ENCODE measurements at places on chromosomes 12 and 14.

DNA sequence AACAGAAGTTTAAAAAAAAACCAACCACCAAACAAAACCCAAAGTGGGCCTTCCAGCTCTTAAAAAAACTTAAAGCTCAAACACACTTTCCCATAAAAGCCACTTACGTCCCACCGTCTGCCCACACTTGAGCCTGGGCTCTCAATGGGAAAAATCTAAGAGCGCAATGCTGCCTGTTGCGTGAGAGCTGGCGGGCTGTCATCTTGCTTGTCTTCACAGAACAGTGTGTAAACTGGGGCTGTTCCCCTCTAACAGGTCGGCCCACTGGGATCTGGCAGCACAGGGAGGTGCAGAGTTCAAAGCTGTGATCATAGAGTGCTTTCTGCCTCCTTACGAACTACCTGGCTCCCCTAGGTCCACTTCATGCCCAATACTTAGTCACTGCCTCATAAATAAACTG is 80.0 kb downstream of the DICER1 start:
- no peak for ATAC-seq

DNA sequence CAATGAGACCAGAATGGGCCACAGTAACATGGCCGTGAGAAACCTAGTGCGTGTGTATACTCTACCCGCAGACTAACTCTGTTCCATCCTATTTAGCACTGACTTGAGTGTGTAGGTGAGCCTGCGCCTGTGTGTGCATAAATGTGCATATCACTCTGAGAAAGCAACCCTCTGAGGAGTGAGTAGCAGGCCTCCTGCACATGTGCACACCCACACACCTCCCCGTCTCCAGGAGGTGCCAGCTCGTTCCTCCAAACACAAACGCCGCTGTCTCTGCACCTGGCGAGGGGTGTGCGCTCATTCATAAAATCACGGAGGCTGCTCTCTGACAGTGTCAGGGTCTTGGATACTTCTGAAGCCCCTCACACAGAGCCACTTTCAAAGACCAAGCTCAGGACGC is 138.9 kb downstream of the GCH1 start:
- ATAC-seq: no peak

GRCh38 chr12:111174251-111174960 is 194.5 kb downstream of the PHETA1 start:
- ATAC-seq: no peak

DNA sequence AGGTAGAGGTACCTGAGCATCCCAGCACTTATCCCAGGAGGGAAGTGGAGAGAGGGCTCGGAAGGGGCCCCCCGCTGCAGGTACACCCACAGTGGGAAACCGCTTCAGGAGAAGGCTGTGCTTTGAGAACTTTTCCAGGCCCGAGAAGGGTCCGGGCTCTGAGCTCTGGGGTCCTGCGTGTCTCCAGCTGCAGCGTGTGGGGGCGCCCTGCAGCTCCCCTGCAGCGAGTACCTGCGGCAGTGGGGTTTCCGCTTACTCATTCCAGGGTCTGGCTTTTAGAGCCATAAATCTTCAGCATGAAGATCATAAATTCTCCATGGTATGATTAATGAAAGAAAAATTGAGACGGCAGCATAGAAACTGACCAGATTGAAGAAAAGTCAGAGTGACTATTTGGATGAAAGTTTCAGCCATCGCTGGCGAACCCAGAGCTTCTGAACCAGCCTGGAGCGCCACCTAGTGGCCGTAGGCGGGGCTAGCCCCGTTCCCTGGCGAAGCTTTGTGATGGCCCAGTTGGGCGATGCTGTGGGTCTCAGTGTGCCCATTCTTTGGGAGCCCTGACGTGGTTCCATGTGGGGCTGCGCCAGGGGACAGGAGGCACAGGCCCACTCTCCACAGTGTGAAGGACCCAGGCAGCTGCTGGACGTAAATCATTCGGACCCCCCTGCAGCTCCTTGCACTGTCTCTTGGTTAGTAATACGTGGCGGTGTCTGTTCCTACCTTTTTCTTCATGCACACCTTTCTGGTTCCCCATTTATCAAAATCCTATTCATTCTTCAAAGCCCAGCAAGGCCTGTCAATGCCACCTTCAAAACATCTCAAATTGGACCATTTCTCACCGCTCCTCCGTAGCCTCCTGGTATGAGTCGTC is 198.2 kb downstream of the TSPAN9 start:
- peak; percentile 79 for ATAC-seq

GRCh38 chr14:64912261-64912660 is 2.0 kb upstream of the CHURC1 start:
- no peak for ATAC-seq

- peak; percentile 64 for ATAC-seq
Observed at GRCh38 chr12:107560165-107560898, 125.3 kb upstream of the PWP1 start.

- ATAC-seq: no peak
Observed at GRCh38 chr12:12915656-12916055, 24.3 kb downstream of the GPRC5A start.

- ATAC-seq: no peak
Observed at GRCh38 chr14:59046746-59047145, 141.7 kb upstream of the DAAM1 start.

GRCh38 chr12:42857106-42857505 is 267.6 kb upstream of the PRICKLE1 start:
- ATAC-seq: no peak

GRCh38 chr12:111029732-111030131 is 109.4 kb upstream of the MYL2 start:
- ATAC-seq: no peak

DNA sequence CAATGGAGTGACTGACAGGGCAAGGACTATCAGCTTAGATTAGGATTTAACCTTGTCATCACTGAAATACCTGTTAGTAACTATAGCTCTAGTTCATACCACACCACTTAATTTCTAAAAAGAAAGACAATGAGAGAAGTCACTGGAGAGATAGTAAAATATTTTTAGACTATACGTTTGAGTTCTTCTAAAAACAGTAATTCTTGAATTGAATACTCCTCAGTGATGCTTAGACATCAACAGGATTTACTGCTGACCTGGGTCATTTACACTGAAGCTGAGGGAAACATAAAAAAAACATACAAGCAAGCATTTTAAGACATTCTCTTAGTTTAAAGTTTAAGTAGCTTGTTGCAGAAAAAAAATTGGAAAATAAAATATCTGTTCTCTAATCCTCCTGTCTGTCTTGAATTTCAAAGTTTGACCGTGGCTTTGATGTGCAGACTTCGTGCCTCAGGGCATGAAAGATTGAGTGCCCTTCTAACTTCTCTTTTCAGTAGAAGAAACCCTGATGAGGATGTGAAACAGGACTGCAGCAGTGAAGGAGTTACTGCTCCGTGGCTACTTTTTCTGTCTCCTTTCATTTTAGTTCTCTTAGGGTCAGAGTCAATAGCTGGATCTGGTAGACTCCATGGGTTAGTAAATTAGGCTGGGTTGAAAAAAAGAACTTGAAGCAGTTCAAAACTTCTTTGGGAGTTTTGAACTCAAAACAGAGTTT is 172.2 kb downstream of the PTPRO start:
- ATAC-seq: no peak

GRCh38 chr14:28966416-28967233 is 200.0 kb downstream of the FOXG1 start:
- ATAC-seq: no peak

DNA sequence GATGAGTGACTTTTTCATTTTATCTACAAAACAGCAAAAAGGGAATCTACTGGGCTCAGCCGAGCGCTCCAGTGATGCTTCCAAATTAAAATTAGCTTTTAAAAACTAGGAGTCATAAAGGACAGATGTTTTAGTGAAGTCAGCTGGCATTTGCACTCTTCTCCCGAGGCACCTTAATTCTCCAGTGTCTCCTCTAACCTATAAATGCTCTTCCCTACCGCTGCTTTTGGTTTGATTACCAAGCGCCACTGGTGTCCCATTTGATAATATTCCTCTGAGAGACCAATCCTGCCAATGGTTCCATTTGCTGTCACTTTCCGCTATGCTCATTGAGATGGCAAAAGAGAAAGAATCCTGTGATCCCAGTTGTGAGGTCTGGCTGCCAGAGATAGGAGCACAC is 29.3 kb upstream of the PIWIL1 start:
- ATAC-seq: no peak

GRCh38 chr14:69877492-69877891 is 1.7 kb upstream of the SMOC1 start:
- peak; percentile 25 for ATAC-seq

- ATAC-seq: no peak
Observed at GRCh38 chr14:65071544-65071943, 30.8 kb downstream of the MAX start.

DNA sequence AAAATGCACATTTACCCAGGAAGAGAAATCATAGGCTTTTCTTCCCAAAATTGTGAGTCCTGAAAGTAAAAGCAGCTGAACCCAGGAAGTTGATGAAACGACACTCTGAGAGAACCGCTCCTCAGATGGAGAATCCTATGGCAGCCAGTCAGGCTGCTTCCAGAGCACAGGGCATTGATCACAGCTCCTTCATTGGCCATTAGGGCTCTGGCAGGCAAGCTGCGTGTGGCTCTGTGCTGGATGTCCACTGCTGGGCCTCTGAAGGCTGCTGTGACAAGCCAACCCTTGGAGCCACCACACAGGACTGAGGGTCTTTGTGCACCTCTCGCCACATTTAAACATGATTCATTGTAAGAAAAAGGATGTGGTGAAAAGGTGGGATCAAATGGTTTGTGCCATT is 89.4 kb downstream of the EXOC5 start:
- no peak for ATAC-seq

DNA sequence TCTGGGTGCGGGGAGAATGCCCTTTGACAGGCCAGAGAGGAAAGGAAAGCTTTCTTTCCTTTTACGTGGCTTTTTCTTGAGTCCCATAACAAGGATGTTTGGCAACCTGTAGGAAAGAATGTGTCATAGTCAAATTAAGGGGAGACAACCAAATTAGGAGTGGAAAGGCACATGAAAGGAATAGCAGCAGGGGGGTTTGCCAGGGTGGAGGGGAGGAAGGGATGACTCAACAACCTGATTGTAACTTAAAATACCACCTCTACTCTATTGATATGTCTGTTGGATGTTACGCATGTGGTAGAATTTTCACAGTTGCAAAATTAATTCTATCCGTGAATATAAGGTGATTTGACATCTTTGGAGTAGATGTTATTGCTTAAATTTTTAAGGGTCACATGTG is 28.5 kb upstream of the MYBPC1 start:
- no peak for ATAC-seq

DNA sequence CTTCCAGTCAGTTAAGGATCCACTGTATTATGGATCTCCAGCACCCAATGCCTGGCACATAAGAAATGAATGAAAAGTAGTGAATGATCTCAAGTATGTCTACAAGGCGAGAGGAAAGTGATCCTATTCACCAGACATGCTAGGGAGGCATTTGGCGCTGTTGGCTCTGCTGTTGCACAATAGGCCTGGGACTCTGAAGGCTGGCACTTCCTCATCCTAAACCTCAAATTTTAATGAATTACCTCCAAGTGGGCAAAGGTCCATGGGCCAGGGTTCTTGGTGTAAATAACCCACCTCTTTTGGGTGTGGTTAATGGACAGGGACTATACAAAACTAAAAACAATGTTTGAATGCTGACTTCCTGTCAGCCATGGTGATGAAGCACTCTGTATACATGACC is 173.4 kb upstream of the PZP start:
- ATAC-seq: no peak

DNA sequence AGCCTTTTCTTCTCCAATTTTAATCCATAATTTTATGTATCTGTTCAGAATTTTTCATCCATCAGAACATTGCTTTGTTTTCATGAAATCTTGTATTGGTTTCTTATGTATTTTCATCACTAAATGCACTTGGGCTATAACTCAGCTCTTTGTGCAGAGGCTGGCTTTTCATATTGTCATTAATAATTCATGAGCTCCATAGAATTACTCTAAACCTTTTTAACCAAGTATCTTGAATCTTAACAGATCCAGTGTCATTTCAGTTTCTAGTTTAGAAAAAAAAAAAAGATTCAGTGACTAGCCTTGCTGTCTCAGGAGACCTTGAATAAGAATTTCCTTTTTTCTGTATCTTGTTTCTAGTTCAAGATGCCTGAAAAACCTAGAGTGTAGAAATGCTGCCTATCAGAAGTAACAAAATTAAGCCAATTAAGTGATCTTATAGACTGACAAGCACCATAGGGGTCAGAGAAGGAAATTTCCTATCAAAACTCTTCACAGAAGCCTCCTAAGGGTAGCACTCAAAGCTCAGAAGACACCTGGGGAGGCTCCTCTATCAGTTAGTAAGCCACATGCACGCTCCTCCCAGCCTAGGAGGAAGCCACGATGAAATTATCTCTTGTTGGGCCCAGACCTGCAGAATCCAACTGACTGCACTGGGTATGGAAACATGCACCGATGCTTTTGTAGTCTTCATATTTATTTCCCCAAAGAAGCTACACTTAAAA is 163.4 kb downstream of the KICS2 start:
- no peak for ATAC-seq

- no peak for ATAC-seq
Observed at GRCh38 chr12:28998662-28999120, 150.4 kb upstream of the FAR2 start.

GRCh38 chr12:66683073-66683472 is 4.2 kb upstream of the GRIP1 start:
- no peak for ATAC-seq

DNA sequence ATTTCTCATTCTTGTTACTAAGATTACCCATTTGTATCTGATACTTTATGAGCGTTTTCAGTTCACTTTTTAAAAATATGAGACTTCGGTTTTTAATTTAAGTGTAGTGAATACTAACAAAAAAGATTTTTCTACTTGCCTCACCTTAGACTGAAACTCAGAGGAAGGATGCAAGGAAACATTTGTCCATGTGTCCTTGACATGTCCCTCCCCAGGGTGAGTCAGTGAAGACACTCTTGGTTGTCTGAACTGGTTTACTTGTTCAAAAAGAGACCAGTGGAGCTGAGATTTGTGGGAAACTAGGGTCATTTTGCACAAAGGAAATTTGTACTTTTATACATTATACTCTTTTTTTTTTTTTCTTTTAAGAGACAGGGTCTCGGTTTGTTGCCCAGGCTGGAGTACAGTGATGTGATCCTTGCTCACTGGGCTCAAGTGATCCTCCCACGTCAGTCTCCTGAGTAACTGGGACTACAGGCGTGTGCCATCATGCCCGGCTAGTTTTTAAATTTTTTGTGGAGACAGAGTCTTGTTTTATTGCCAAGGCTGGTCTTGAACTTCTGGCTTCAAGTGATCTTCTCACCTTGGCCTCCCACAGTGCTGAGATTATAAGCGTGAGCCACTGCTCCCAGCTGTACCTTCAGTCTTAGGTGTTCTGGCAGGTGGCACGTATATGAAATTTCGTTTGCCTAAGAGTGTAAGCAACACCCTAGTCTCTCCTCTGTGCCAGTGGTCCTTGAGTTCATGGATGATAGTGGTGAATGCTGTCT is 56.7 kb downstream of the PPFIBP1 start:
- ATAC-seq: no peak

DNA sequence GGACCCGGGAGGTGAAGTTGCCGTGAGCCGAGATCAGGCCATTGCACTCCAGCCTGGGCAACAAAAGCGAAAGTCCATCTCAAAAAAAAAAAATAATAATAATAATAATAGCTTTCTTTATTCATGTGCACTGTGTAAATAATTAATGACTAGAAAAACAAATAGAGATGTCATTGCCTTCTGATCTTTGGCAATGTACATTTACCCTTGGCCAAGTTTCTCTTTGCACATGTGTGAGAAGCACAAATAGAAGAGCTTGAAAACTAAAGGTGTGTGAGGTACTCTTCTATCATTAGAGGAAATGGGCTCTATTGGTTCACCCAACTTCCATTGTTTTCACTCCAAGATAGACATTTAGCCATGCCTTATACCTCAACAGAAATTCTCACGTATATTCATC is 170.1 kb upstream of the PDZRN4 start:
- no peak for ATAC-seq

Data from motor neuron (in vitro differentiated cells).